Fibroblast of gingiva (primary cell): ENCODE measurements at places on chromosomes 16 and 17.

DNA sequence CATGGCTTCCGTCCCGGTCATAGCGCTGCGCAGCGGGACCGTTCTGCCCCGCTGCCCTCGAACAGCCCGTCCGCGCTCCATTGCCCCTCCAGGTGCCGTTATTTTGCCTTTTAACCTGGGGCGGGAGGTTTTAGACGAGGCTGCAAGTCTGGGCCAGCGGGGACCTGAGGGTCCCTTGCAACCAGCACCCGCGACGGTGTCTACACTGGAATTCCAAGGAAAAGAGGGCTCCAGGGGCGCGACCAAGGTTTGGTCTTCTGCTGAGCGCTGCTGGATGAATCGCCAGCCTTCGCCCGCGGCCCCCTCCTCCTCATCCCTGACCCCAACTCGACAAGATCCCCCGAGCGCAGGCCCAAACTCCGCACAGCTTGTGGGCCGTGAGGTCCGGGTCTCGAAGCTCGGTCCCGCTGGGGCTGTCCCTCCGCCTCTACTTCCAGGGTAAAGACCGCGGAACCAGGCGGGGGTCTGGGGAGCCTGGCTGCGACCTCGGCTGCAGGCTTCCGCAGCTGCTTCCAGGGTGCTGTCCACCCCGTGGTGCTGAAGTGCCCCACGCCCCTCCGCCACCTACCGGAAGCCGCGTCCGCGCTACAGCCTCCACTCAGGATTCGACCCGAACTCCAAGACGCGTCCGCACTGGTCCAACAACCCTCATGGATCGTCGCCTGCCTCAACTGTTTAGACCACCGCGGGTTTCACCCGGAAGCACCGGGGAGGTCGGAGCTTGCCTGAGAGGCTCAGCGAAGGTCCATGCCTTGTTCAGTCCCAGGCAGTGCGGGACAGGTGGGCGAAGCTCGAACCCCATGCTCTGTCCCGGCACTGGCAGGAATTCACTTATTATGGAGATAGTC, 10.1 kb upstream of the CA4 start:
- peak; percentile 56 for DNase-seq

DNA sequence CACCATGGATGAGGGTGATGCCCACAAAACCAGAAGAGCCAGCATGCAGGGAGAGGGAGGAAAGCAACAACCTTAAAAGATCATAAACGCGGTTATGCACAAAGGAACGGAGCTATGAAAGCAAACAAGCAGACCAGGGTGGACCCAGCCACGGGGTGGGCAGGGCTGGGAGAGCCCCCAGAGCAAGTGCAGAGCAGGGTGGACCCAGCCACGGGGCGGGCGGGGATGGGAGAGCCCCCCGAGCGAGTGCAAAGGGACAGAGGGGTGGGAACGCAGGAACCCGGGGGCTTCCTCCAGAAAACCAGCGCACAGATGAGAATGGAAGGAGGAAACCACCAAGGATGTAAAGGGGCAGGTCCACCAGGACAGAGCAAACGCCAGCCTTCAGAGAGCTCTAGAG, 33.2 kb downstream of the CCDC57 start:
- DNase-seq = no peak

GRCh38 chr16:9843424-9844018, 338.7 kb downstream of the GRIN2A start:
- DNase-seq = no peak

- peak; percentile 32 for DNase-seq
Measured at GRCh38 chr17:59643159-59644140, 23.8 kb downstream of the CLTC start.

DNA sequence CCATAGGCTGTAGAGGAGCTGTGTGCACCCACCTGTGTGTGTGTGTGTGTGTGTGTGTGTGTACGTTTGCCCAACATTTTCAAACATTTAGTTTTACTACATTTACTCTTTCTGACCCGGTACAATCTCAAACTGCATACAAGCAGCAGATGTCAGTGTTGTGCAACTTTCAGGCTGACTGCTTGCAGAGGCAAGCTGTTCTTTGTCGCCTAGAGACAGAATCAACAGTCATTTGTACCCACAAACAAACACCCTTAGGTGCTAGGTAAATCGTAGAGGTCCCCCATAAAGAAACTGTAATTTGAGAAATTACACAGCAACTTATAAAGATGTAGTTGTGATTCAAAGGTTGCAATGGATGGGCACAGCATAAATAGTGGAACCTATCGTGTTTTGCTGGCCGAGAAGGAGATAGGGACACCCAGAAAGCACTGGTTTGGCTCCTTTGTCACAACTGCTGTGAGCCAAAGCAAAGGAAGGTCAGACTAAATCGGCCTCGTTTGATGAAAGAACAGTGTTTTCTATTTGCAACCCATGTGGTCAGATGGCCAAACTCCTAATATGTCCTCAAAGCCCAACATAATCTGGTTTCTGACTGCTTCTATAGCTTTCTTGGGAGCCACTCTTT, 478.4 kb downstream of the TOX3 start:
- DNase-seq = no peak

DNA sequence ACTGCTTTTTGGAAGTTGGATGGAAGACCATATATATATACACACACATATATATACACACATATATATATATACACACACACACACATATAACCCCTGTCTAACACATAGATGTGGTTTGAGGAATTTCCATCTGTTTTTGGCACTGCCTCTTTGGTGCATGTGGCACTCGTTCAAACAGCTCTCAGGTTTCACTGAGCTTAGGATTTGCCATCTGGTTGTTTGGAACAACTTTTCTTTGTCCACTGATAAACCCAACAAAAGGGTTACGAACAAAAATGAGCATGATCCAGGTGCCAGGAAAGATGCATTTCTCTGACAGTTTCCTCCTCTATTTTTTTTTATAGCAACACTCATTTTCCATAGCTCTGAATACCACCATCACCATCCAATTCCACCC, 14.6 kb upstream of the KCNJ16 start:
- peak; percentile 62 for DNase-seq

- peak; percentile 85 for DNase-seq
Measured at GRCh38 chr17:1764284-1764683, 2.4 kb downstream of the SERPINF1 start.

DNA sequence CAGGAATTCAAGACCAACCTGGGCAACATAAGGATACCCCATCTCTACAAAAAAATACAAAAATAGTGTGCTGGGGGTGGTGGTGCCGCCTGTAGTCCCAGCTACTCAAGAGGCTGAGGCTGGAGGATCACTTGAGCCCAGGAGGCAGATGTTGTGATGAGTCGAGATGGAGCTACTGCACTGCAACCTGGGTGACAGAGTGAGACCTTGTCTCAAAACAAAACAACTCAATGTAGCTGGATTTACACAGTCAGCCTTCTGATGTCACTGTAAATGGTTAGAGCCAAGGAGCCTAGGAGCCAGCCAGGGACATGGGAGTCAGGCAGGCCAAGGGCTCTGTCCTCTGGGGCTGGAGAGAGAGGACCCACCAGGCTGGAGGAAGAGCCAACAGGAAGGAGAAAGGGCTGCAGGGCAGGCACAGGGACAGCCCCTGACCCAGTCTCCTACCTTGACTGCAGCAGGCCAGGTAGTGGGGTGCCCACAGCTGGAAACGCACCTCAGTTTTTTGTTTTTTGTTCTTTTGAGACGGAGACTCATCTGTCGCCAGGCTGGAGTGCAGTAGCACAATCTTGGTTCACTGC, 8.4 kb downstream of the CDIPT start:
- DNase-seq = no peak

GRCh38 chr17:40821536-40821935, 878 bp downstream of the KRT10 start:
- DNase-seq = no peak
